Fibroblast of pulmonary artery (primary cell): ENCODE measurements at places on chromosomes 12 and 14.

DNA sequence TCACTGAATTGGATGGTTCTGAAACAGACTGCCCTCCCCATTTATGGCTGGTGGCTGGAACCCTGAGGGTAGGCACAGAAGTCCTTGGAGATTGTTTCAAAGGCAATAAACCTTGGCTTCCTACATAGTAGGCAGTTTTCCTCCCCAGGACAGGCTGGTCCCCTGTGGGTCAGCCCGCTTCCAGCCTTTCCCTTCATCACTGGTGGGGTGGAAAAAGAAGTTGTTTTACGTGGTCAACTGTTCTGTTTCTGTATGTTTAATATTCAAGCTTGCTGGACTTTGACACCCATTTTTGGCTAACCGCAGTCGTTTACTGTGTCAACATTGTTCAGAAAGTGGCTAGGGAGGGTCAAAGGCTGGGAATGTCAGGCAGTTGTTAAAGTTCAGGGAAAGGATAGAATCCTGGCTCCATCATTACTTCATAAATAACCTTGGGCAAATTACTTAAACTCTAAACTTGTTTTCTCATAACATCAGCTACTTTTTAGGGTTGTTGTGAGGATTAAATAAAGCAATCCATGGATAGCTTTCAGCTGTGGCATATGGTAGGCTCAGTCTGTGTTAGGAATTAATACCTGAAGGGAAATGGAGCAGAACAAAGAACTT, 2.4 kb downstream of the KLHDC2 start:
- no peak for DNase-seq

- peak; percentile 82 for DNase-seq
These were observed 17.9 kb upstream of the PTGR2 start for GRCh38 chr14:73833530-73834260.

DNA sequence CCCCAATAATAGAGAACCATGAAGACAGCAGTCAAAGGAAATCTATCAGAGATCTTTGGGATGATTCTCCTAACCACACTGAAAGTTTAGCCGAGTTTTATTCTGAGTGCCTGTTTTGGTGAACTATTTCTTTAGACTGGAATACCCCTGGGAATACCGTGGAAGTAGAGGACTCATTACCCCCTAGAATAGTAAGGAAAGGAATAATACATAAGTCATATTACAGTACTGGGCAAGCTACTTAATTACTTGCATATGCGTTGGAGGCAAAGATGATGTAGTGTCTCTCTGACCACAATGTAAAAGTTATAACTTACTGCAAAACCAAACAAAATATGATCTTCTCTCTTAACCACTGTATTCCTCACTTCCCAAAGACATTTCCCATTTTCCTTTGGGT, 25.5 kb downstream of the ZC2HC1C start:
- no peak for DNase-seq

DNA sequence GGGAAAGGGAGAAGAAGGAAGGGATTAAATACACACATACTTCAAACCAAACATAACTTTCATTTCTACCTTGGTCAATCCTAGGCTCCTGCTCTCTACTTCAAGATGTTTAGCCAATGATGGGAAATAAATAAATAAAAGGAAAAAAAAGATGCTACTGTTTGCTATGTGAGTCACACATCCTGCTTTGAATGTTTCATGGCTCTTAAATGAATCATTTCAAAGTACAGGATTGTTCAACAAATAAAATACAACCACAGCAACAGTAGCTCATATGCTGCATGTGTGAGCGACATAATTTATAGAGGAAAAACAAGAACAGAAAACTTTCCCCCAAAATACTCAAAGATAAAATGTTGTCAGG, 54.3 kb upstream of the NPFF start:
- DNase-seq: peak; percentile 92

DNA sequence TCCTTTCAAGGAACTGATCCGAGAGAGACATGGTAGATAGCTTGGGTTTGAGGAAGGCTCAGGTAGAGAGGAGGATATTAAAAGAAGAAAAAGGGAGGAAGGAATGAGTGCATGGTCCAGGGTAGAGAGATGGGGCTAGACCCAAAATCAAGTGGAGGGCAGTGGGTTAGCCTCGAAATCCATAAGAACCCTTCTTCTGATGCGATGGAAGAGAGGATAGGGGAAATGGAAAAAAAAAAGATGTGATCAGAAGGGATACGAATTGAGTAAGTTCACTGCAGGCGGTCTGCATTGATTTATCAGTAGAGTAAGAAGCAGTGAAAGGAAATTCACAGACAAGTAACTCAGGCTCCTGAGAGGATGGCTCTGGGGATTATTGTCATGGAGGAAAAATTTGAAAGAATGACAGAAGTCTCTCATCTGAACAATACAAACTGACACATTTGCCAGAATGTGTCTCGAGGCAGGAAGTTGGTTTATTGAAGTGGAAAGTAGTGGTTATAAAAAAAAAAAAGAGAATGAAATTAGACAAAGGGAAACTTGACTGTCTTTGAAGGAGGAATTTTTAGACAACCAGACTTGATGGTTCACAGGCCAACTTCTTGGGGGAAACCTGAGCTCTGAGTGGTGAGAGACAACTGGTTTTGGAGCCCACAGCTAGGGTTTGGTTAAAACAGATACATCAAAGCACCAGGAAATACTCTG, 10.2 kb downstream of the PPFIBP1 start:
- no peak for DNase-seq

DNA sequence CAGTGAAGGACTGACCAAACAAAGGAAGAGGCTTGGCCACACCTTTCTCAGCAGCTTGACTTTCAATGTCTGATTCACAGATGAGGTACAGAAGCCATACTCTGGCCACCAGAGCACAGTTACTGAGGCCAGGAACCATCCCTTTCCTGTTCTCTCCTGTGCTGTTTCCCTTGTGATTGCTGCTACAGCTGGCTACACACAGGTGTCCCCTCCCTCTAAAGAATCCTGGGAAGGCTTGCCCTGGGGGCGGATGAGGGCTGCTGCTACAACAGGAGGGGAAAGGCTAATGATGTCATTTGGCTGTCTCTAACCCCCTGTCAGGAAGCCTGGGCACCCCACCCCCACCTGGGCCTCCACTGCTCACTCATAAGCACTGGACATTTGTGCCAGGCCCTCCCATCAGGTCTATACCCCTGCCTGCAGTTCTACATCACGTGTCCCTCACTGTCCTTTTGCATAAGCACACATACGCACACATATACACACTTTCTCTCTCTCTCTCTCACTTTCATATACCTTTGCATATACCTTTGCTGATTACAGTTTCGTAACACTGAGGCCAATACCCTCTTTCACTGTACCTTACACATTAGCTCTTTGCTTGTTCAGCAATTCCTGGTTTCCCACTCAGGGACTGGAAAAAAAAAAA, 41.4 kb downstream of the PRPF40B start:
- DNase-seq: no peak

DNA sequence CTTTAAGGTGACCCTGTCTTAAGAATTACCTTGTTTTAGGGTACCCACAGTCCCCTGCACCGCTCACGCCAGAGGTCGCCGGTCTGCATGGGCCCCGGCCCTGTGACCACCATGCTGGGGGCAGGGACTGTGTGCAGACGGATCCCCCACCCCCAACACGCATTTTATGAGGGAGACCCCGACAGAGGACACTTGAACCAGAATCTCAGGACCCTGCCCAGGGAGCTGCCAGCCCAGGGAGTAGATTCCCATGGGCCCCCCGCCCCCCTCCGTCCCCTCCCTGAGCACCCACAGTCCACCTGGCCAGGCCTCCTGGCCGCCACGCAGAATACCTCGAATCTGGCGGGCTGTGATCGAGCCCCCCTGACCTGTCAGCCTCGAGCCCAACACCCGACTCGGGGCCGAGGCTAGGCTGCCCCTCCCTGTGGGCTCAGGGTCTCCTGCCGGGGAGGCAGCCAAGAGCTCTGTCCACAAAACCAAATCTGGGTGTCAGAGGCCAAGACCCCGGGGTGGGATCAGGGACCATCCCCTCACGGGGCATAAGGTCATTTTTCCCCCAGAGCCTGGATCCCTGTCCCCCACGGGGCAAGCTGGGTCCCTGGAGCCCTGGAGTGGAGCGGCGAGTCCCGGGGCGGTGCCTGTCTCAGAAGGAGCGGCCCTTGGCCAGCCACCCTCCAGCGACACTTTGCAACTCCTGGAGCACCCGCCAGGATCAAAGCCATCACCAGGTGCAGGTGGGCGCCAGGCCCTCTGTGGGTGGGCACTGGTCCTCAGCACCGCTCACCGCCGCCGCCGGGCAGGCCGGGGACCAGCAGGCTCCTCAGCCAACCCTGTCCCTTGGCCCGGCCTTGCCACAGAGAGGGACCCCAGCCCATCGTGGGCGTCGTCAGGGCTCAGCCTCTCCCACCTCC, 155.8 kb upstream of the PKP2 start:
- no peak for DNase-seq

DNA sequence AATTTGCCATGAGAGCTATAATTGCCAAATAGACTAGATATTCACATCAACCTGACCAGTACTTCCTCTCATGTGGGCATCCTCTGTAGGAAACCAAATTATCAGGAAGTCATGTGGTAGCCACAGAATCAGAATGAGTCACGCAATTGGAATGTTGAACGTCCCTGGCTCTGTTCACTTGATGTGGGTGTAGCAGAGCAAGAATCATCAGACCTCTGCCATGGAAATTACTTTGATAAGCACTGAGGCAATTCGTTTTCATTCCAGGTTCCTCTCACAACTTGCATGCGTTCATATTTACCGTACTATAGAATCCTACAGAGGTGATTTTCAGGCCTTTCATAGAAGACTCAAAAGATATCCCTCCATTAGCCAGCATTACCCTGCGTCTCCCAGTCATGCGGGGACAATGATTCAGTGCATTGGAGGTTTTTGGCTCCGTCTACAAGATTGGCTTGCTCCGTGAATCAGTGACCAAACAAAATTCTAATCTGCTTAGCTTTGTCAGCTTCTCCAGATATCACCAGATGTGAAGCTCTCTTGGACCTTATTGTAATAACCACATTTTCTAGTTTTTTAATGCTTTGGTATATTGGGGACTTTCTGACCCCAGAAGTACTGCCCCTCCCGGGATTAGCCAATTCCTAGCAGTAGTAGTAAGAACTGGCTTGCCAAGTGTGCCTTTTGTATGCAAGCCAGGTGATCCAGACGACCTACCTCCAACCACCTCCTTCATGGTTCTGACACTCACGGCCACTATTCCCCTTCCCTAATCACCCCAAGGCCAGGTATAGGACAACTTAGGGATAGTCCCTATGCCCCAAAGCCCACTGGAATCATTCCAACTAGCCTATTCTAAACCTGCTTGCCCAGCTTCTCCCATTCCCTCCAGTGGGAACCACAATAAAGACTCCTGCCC, 133.4 kb downstream of the KICS2 start:
- peak; percentile 97 for DNase-seq

DNA sequence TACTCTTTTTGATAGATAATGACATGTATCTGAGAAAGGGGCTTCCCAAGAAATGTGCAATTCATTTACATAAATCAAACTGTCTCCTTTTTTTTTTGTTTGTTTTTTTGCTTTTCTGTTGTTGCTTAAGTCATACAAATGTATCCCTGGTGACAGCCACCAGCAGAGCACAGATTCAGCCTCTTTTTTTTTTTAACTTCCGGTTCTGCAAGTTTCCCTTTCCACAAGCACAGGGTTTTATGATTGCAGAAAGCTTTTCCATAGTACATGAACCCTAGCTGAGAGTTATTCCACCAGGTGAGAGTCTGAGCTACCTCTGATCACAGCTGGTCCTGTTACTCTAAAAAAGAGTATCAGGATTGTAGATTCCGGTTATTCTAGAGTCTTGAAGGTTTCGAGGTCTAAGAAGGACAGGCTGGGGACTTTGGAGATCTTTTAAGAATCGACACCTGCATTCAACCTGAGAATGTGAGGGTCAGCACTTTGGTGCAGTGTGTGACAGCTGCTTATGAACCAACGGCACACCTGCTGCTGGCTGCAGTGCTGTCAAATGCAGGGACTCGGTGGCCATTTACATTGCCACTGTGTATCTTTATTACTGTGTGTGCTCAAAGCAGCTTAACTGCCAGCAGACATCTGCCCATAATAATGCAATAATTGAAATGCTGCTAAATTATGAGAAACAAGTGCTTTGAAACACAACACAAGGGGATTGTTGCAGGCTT, 551.7 kb downstream of the NRXN3 start:
- no peak for DNase-seq

- no peak for DNase-seq
These were observed 142.0 kb upstream of the SYT10 start for GRCh38 chr12:33581613-33582122.

GRCh38 chr12:20620261-20620660, 74.9 kb upstream of the SLCO1C1 start:
- peak; percentile 32 for DNase-seq

GRCh38 chr12:59365133-59365532, 230.7 kb upstream of the SLC16A7 start:
- no peak for DNase-seq

DNA sequence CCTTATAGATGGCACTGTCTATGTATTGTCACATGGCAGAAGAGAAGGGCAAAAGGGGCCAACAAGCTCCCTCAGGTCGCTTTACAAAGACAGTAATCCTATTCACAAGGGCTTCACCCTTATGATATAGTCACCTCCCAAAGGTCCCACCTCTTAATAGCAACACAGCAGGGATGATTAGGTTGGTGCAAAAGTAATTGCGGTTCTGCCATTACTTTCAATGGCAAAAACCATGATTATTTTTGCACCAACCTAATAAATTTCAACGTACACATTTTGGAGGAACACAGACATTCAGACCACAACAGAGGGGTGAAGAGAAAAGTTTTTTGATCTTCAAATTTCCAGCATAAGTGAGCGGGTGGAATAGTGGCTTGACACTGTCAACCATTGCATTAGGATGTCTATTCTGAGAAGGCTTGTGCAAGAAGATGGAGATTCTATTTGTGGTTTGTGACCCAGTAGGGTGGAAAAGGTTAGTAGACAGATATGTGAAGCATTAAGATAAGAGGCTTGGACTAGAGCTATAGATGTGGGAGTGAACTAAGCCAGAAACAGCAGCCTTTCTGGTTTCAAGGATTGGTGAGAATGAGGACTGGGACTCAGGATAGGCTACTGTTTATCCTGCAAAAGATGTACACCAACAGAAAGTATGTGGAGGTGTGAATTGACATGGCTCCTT, 75.5 kb upstream of the CPSF6 start:
- DNase-seq: no peak

- DNase-seq: no peak
These were observed 1.5 kb downstream of the ATP2B1 start for GRCh38 chr12:89706986-89707702.

DNA sequence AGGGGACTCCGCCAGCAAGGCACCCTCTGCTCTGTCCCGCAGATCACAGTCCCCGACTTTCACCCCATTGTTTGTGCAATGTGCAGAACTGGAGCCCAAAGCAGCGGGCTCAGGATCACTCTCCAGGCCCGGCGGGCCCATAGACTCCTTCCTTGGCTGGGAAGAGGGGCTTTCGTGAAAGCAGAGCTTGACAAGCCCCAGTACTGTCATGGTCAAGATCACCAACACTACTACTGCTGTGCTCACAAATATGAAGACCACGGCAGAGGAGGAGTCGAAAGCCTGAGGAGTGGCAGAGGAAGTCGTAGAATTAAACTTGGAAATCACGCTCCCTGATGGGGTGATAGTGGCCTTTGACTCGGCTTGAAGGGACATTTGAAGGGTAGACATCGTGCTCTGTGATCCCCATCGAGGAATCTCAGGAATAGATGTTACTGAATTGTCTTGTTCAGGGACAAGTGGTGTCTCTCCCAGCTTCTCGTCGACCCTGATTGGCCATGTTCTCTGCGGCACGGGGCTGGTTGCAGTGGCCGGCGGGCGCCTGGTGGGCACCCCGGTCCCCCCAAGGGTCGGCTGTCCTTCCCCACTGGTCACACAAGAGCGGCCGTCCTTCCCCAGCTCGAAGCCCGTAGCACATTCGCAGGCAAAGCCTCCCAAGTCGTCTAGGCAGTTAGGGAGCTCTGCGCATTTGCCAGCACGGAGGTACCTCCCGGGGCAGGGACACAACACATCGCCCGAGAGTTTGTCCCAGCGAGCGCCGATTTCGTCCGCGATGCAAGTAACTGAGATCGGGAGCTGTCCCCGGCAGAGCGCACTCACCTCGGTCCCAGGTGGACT, 1.1 kb downstream of the CLEC14A start:
- DNase-seq: peak; percentile 34
